ENCODE measurements at places on chromosomes 3 and 15.

DNA sequence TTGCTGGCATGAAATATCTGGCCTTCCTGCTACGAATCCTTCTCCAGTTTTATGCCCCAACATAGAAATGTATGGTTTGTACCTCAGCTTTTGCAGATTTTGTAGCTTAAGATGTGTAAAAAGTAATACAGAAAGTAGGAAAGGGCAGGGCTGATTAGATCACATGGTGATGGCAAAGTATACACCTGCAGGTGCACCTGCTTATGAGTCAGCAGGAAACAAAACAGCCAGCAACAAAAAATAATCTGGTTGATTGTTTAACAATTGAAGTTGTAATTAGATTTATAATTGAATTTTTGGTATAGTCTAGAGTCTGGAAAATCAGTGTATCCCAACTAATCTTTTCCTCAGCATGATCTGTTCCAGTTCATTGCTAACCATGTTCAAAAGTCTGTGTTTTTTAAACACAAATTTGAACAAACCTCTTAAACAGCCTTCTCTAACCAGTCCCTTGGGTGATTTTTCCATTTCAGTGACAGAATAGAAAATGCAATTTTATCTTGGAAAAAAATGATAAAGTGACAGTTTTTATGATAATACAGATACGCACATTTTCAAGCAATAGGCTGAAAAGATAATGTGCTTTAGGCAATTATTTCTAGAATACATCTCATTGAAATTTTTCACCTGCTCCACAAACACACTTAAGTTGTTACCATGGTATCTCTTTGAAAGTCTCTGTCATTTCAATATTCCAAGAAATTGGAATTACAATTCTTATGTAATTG, 477.4 kb downstream of the NAALADL2 start:
- no peak for DNase-seq

- DNase-seq: no peak
These were observed 108.1 kb downstream of the PLOD2 start for GRCh38 chr3:146052791-146053310.

GRCh38 chr15:37416103-37416502, 315.8 kb upstream of the MEIS2 start:
- DNase-seq: no peak

- DNase-seq: no peak
These were observed 257.2 kb downstream of the RBMS3 start for GRCh38 chr3:29537889-29538609.

GRCh38 chr15:89783861-89784685, 7.9 kb downstream of the MESP2 start:
- no peak for DNase-seq

DNA sequence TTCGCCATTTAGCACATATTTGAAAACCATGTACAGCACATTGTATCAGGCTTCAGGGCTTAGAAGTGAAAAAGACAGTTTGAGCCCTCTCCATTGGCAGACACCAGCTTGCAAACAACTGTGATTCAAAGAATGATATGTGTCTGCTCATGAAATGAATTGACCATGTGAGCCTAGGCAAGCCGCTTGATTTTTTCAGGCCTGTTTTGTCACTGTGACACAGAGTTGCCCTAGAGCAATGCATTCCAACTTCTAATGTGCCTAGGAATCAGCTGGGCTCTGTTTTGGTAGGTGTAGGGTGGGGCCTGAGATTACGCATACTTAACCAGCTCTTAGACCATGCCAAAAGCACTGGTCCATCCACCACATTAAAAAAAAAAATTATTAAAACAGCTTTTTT, 53.0 kb downstream of the ATP2C1 start:
- no peak for DNase-seq

GRCh38 chr3:8464668-8465067, 37.0 kb upstream of the LMCD1 start:
- DNase-seq: no peak

- no peak for DNase-seq
These were observed 152.8 kb upstream of the GOLGA6L4 start for GRCh38 chr15:84082739-84083138.

- no peak for DNase-seq
These were observed 43.7 kb downstream of the PARP15 start for GRCh38 chr3:122621112-122621511.

DNA sequence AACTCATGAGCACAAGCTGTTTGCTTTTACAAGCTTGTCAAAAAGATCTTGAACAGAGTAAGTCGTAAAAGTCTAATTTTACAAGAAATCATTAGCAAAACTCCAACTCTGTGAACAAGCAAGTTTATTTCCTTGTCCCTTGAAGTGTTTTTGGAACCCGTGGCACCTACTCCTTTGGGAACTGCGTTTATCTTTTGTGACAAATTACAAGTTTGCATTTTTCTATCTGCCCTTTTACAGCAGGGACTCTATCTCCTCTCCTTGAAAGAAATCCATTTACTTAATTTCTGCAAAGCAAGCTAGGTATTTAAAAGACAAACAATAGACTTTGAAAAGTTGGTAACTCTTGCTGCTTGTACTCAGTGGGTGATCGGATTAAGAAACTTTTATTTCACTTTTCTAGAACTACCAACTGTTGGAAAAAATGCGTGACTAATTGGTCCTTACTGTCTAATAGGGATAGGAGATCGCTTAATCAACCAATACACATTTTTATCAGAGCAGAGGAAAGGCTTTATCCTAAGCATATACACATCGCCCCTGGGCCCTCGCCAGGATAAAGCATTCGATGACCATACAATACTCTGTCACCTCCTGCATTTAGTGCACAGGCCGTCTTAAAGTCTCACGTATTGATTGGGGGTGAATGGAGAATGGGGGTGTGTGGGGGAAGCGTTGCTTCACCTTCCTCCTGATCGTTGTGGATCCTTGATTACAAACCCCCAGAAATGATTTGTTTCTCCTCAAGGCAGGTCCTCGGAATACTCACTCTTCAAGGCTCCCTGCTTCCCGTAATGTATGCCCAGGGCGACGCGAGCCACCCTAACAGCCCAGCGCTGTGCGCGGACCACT, 1.7 kb downstream of the PRTG start:
- no peak for DNase-seq

- no peak for DNase-seq
These were observed 675 bp downstream of the BRPF1 start for GRCh38 chr3:9732080-9732739.

DNA sequence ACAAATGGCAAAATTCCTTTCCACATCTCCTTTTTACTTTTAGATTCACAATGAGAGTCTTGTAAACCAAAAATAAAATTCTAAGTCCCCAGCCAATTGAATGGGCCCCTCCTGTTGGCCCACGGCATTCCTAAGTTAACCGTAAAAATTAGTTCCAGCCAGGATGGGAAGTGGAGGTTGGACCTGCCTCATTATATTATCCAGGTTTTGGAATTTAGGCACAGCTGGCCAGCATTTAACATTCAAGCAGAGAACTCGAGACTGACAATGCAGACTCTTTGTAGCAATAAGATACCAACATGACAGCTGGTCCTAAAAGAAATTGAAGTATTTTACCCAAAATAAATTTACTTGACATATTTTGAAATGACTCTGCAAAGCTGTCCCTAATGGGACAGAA, 321.0 kb upstream of the NAALADL2 start:
- no peak for DNase-seq

DNA sequence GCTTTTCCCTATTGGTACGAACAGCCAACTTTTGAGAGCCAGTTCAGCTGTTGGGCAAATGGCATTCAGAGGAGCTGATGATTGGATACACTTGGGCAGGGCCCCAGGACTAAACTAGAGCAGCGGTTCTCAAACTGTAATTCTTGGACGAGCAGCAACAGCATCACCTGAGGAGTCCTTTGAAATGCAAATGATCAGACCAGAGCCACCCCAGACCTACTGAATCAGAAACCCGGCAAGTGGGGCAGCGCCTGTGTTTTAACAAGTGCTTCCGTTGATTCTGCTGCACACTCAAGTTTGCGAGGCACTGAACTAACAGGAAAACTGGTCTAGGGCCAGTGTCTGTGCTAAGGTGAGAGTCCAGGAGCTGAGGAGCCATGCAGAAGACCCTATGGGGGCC, 239.7 kb downstream of the UACA start:
- no peak for DNase-seq

DNA sequence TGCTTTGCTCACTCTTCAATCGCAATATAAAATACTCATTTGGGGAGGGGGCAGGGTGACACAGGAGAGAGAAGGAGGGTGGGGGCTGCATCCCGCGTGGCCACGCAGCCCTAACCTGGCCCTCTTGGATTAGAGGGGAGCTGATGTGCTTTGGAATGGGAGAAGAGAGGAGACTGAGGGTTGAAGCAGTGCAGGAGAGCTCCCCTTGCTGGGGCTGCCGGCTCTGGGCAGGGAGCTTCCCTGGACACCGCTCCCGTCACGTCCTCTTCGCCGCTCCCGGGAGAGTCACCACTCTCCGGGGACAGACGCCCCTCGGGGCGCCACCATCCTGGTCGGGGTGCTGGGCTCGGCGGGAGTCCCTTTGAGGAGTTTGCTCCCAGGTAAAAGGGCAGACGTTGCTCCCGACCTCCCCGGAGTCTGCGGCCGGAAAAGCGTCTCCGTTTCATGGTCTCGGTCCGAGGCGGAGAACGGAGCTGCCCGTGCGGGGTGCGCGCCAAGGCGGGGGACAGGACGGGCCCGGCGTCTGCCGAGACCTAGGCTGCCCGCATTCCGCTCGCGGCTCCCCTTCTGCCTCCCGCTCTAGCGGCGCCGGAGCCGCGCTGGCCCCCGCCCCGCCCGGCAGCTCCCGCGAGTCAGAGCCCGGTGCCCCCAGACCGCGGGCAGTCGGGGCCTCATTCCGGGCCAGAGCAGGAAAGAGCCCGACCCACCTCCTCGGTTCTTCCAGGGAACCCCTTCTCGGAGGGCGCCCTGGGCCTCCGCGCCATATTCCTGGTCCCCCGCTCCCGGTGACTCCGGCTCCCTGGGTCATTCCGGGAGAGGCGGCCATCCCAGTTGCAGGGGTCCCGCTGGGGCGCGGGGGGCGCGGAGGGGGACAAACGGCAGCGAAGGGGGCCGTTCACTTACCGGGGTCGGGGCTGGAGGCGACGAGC, 603 bp downstream of the SLC7A14 start:
- DNase-seq: no peak

DNA sequence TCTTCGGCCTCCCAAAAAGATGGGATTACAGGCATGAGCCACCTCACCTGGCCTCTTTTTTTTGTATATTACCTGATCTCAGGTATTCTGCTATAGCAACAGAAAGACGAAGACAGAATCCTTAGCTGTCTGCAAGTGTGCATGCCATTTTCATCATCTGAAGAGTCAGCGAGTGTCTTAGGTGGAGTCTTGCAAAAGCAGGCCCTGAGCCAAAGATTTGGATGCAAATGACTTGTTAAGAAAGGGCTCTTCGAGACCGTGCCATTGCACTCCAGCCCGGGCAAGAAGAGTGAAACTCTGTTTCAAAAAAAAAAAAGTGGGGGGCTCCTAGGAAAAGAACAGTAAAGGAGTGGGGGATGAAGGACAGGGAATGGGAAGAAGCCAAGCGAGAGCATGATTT, 10.2 kb upstream of the TRIM69 start:
- no peak for DNase-seq

- DNase-seq: no peak
These were observed 20.0 kb downstream of the ARIH2 start for GRCh38 chr3:48938689-48939088.

DNA sequence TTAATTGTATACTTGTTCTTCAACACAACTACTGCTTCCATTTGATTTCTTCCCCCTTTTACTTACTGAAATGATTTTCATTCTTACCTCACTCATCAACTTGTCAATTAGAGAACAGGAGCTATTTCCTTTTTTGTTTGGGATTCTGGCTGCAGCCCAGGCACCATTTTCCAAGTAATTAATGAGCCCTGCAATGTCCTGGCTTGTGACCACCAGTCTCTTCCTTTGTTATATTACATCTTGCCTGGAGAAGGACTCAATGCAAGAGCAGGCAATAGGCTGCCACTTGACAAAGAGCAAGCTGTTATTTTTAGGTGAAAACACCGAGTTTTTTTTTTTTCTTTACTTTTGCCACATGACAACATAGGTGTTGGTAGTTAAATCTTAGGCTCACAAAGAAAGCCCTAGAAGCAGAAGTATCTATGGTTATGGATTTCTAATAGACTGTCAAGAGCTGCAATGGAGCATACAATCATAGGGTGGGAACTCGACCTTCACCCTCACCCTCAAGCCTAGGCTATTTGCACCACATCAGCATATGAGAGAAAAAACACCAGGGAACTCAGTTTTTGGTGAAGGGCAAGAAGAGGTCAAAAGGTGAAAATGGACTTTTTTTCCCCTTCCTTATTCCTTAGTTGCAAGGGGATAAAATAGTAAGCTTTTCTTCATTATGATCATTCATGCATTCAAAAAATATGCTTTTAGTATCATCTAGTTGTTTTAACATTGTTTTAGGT, 114.9 kb downstream of the TNIK start:
- DNase-seq: no peak

DNA sequence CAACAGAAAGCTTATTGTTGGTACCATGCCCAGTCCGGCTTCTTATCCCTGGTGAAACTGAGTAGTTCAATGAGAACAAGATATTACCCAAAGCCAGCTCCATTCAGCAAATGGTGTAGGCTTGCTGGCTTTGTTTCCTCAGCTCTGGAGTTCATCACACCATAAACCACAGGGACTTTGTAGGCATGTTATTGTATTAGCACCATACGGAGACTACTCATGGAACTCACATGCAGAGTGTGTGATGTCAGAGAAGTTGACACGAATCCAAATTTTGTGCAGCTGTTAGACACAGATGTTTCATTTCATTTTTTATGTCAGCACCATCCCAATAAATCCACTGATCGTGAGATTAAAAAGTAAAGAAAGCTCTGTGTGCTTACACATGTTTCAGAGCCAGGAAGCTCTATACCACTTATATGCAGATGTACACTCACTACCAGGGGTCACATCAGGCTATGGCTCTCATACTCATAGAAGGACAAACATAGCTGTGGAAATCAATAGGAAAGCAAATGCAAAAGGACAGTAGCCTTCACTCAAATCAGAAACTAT, 63.4 kb upstream of the LEKR1 start:
- DNase-seq: no peak

GRCh38 chr3:192106543-192106942, 620.8 kb downstream of the FGF12 start:
- no peak for DNase-seq

DNA sequence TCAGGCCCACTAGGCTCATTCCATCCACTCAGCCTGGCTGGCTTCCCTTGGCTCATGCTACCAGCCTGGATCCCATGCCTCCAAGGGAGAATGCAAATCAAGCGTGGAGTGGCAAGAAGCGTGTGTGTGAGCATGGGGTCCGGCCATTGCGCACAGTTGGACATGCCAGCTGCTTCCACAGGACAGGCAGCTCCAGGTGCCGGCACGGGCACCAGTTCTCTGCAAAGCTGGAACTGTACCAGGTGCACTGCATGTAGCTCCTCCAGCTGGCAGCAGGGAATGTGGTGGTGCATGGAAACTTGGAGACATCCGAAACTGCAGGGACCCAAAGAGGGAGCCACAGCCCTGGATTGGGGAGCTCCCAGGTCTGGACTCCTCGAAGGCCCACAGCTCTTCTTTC, 449.8 kb downstream of the EPHA6 start:
- DNase-seq: no peak
